Activated CD4-positive, alpha-beta T cell treated with anti-CD3 and anti-CD28 coated beads, Interleukin-2, amount 50 U/mL, for 1 hour (primary cell): ENCODE measurements at places on chromosomes 16 and 17.

GRCh38 chr16:79690159-79690558, 89.6 kb upstream of the MAF start:
- DNase-seq, result no peak

GRCh38 chr17:80816241-80817103, 175.2 kb upstream of the CHMP6 start:
- DNase-seq, result no peak

DNA sequence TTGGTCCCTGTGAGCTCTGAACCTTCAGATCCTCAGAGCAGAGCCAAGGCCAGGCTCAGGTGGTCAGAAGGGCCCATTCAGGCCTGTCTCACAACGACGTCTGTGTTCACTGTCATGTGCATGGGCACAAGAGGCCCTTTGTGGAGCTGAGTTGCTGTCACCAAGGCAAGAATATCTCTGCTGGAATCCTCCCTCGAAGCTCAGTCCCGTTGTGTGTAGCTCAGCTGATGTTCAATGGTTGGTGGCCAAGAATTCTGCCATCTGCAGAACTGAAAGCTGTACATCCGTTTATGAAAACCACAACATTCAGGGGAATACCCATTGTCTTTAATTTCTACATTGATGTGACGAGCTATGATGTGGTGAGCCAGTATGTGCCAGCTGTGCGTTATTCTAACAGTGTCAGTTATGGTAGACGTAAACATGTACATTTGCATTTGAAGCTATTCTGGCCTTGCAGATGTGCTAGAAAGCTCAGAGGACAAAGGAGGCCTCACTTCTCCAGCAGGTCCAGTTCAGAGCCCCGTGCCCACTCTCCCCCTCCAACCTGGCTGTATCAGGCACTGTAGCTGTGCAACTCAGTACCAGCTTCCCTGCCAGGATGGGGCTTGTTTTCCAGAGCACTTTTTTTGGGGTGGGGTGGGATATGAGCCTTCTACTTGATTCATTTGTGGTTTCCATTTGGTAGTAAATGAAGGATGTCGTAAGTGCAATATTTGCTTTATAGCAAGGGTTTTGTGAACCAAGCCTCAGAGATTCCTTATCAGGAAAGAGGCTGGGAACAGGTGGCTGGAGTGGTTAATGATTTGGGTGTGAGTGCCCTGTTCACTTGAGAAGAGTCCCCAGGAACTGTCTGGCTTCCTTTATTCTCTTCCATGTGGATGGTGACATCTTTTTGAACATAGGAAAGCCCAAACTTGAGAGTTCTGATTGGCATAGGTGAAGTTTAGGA, 56.1 kb downstream of the B9D1 start:
- peak; percentile 22 for DNase-seq

DNA sequence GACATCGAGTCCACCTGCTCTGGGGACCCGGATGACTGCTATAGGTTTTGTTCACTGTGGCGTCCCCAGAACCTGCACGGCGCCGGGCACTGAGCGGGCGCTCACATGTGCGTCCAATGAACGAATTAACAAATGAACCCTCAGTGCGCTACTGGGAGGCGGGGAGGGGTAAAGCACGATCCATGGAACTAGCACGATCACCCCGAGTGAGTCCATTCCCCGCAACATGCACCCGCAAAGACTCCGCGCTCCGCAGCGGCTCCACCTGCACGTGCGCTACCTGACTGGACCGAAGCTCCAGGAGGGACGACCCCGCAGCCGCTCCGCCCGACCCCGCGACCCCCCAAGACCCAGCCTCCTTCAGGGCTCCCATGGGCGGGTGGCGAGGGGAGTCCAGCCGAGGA, 491 bp downstream of the TRAP1 start:
- DNase-seq, result peak; percentile 8

GRCh38 chr16:13521356-13521755, 398.6 kb upstream of the ERCC4 start:
- DNase-seq, result no peak

DNA sequence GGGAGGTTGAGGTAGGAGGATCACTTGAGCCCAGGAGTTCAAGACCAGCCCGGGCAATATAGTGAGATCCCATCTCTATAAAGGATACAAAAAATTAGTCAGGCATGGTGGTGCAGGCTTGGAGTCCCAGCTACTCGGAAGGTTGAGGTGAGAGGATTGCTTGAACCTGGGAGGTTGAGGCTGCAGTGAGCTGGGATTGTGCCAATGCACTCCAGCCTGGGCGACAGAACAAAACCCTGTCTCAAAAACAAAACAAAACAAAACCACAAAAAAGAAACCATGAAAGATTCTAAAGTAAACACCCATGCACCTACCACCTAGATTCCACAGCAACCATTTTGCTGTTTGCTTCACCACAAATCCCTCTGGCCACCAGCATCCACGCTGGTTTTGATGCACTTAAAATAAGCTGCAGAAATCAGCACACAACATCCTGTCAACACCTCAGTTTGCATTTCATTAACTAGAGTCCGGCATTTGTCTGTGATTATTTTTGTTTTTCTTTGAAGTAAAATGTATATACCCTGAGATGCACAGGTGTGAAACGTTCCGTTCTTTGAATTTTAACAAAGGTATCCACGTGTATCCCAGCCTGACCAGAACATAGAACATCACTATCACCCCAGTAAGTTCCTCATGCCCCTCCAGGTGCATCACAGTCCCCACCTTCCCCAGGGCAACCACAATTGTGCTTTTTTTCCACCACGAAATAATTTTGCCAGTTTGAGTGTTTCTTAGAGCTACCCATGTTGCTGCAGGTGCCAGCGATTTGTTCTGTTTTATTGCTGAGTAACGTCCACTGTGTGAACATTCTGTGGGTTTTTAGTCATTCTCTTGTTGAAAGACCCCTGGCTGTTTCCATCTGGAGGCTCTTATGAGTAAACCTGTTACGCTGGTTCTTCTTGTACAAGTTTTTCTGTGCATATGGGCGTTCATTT, 191.5 kb downstream of the SEC14L1 start:
- peak; percentile 44 for DNase-seq

DNA sequence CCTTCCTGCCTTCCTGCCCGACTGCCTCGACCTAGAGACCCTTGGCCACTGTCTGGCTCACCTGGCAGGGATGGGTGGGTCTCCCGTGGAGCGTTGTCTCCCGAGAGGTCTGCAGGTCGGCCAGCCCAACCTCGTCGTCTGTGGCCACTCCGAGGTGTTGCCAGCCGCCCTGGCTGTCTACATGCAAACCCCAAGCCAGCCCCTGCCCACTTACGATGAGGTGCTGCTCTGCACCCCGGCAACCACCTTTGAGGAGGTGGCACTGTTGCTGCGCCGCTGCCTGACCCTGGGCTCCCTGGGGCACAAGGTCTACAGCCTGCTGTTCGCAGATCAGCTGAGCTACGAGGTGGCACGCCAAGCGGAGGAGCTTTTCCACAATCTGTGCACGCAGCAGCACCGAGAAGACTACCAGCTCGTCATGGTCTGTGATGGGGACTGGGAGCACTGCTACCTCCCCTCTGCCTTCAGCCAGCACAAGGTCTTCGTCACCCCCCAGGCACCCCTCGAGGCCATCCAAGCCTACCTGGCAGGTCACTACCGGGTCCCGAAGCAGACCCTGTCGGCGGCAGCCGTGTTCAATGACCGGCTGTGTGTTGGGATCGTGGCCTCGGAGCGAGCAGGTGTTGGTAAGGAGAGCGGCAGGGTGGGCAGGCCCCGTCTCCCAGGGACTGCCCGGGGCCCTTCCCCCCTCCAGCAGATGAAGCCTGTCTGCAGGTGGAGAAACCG, 75.1 kb upstream of the ENDOV start:
- no peak for DNase-seq

GRCh38 chr16:19294156-19294649, 8.7 kb downstream of the CLEC19A start:
- DNase-seq, result no peak

DNA sequence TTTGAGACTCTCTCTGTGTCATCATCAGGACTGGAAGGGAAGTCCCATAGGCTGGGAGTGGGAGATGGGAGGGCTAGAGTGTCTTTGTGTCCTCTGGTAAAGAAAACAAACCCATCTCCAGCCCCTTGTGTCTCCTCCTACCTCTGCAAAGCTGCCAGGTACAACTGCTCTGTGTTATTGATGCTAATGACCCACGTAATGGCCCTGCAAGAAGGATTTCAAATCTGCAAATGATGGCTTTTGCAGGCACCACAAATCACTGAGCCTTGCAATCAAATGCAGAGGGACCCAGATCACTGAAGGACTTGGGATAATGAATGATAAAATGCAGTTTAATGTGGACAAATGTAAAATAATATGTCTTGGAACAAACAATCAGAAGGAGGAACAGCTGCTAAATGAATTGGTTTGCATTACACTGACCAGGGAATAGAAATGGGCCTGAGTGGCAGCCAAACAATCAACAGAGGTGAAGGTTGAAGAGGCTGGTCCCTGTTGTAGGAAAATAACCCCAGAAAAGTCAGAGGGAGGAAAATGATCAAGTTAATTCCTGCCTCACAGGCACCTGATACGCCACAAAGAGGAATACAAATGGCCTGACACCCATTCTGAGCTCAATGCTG, 425.1 kb downstream of the UTP18 start:
- no peak for DNase-seq

- DNase-seq, result no peak
These were observed 298.5 kb upstream of the FOXF1 start for GRCh38 chr16:86211800-86212199.

GRCh38 chr16:1997494-1998359, 8.0 kb downstream of the SYNGR3 start:
- no peak for DNase-seq
